Thyroid gland (tissue), 4 donors: ENCODE measurements at places on chromosomes 4 and X.

GRCh38 chr4:77127215-77127614 lies 29.8 kb upstream of the CCNG2 start:
- DNase-seq: no peak

DNA sequence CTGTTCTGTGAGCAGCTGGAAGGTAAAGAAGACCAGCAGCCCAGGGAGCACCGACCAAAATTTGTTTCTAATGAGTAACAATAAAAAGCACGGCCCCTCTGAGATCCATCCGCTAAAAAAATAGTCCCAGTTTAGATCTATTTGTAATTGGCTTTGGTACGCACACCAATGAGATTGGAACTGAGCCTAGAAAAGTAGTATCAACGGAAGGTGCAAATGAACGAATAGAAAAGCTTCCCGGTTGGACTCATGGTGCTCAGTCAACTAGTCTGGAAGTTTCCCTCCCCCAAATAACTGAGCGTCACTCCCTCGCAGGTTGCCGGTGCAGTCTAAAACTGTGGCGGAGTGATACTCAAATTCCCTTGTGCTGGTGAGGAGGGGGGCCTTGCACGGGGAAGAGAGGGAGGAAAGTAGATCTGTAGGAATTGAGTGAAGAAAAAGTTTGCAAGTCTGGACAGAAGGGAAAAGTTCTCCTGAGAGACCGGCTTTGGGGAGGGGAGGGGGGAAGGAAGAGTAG lies at the start of gene COL4A5:
Gene COL4A5, plus strand, starts transcription at position 413 of the 517 bp plus-strand sequence. CDS start 288 bp downstream, outside the sequence.
- DNase-seq: peak; percentile 64

DNA sequence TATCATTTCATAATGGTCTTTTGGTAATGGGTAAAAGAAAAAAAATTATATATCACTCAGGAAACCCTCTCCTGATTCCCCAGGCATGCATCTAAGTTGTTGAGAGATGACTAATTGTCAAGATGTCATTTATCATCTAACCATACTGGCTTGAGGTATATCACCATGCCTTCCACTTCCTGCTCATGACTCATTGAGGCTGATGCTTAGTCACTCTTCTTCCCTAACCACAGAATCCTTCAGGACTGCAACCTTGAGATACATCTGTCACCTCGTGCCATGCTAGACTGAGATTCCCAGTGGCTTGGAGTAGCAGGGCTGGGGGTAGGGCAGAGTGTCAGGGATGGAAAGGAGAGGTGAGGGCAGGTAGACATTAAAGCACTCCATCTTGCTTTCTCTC lies 782.5 kb upstream of the INTU start:
- DNase-seq: no peak

GRCh38 chrX:147679356-147680005 lies 232.2 kb upstream of the FMR1 start:
- no peak for DNase-seq

DNA sequence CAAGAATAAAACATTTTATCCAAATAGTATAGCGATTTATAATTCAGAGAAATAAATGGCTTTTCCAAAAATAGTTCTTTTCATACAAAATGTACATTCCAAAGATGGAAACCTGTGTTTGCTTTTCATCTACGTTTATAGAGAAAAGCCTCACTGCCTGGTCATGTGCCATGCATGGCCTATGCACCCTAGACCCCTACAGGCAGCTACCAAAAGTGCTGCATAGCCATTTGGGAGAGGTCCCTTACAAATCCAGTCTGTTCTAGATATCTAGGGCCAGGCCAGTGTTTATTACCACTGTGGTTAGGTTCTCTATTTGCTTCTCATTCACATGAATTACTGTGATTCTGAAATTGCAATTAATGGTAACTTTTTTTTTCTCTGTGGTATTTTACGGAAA lies 17.2 kb downstream of the HMGB2 start:
- DNase-seq: no peak

- DNase-seq: no peak
These were observed 33.8 kb downstream of the ENOX2 start for GRCh38 chrX:130869239-130869638.

GRCh38 chr4:11138964-11139363 lies 289.7 kb downstream of the HS3ST1 start:
- no peak for DNase-seq

DNA sequence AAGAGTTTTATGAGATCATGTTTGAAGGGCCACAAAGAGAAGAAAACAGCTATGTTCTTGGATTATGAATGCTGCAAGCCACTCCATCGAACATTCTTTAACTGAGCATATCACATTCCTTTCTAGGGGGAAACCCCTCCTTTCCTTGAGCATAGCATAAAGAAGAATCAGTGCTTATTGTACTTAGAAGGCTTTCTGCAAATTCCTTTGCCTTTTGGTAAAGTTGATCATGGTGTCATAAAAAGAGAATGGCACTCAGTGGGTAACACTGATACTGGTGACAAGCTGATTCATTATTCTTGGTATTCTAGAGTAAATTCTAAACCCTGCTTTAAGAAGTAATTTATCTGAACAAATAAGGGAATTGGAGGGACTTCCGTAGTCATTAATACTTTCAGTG lies 88.5 kb upstream of the GPR34 start:
- DNase-seq: no peak

GRCh38 chr4:26566133-26566532 lies 17.8 kb upstream of the TBC1D19 start:
- DNase-seq: no peak

- DNase-seq: peak; percentile 14
These were observed 64.2 kb downstream of the SPINK2 start for GRCh38 chr4:56757261-56757746.

GRCh38 chr4:177555007-177555574 lies 112.9 kb upstream of the AGA start:
- peak; percentile 11 for DNase-seq

DNA sequence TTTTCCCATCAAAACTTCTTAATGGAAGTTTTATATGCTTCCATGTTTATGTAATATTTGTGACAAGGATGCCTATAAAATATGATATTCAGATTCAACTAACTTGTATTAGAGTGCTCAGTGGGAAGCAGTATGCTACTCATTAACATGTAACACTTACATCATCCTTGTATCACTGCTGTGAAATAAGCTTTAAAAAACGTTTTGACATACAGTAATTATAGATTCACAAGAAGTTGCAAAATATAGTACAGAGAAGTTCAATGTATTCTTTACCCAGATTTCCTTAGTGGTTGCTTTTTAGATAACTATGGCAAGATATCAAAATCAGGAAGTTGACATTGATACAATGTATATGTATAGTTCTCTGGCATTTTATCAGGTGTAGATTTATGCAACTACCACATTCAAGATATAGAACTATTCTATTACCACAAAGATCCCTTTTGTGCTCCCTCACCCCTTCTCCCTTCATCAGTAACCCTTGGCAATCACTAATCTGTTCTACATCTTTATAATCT lies 56.3 kb downstream of the DTHD1 start:
- no peak for DNase-seq

GRCh38 chr4:5874811-5875449 lies 18.0 kb downstream of the CRMP1 start:
- DNase-seq: no peak

DNA sequence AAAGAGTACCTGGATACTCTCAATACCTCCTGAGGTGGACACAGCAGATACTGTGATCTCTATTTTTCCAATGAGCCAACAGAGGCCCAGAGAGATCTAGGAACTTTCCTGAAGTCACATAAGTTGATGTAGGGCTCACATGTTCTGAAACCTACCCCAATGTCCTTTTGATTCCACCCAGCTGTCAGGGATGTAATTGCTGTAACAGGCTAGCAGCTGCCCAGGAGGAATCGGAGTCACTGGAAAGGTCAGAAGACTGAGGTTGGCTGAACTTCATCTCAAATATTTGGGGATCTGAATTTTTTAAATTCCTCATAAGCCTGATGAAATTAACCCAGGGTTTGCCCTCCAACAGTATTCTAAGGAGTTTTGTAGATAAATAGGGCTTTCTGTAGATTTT lies 52.5 kb upstream of the PROM1 start:
- no peak for DNase-seq

GRCh38 chr4:83454686-83455085 lies 937 bp downstream of the HELQ start:
- DNase-seq: no peak

GRCh38 chr4:31959972-31960371 lies 1239.8 kb downstream of the PCDH7 start:
- no peak for DNase-seq

GRCh38 chrX:137565921-137566745 lies at the start of gene ZIC3:
TSS of gene ZIC3 (plus strand) at chrX:137566127. CDS start at chrX:137566692, 565 bp downstream.
- peak; percentile 61 for DNase-seq
